ENCODE measurements at places on chromosomes 6 and 20.

- H3K27me3 ChIP-seq = peaks cover 23% of the 10 kb centered on the region
- H3K4me1 ChIP-seq = no peaks in the 10 kb centered on the region
- no peak for DNase-seq
- no peak overlapping the region for H3K4me3 ChIP-seq
Observed at GRCh38 chr6:71967436-71967835, 81.1 kb downstream of the RIMS1 start.

DNA sequence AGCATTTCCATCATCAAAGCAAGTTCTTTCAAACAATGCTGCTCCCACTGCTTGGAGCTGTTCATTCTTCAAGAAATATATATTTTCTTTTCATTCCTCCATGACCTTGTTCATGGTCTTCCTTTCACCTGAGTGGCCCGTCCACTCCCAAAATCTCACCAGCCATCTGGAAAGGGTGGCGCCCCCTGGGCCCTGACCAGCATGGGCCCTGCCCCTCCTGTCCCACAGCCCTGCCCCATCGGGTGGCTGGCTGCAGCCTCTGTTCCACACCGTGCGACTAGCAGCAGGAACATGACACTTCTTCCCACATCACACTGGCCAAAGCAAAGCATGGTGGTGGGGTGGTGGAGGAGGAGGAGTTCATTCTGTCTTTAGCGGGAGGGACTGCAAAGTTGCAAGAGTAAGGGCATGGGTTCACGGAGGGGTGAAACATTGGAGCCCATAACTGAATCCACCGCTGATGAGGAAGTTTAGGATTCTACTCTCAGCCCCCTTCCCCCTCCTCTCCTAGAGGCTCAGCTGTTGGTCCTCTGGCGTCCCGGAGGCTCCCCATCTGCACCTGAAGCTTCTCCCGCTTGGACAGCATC lies 195.2 kb upstream of the SLC24A3 start:
- H3K4me3 ChIP-seq = no peak overlapping the region
- no peaks in the 10 kb centered on the region for H3K4me1 ChIP-seq
- no peak for DNase-seq
- H3K36me3 ChIP-seq = no peaks in the 10 kb centered on the region

DNA sequence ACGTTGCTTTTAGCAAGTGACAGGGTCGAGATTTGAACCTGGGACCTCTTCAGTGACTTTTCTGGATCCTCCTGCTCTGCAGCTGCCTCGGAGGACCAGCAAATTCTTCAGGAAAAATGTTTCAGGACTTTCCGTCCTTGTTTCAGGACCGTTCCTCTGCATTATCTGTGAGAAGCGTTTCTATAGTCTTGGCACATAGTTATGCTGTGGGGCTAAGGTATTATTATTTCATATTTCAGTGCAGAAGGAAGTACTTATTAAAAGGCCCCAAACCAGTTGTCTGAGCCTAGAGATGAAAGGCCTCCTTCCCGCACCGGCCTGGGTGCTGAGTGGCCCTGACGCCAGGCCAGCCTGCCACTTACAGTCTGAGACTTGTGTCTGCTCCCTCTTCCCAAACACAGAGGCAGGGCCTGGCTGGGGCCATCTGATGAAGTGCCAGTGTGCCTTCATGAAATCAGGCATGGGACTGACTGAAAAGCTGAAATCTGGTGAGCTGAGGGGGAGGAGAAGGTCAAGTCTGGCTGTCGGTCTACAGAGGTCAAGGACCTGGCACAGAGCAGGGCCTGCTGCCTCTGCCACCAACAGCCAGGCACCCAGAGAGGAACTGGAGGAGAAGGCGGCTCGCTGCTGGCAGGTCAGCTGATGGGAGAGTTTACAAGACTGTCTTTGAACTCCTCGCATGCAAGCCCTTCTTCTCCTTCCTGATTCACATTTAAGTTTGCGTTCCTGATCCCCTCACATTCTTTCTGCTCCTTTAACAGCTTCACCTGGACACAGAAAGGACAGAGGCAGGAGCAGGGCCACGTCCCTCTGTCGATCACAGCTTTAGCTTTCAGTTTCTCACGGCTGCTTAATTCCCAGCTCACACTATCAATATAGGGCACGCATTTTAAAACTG lies 8.9 kb upstream of the QKI start:
- H3K27me3 ChIP-seq = no peaks in the 10 kb centered on the region
- no peak for DNase-seq
- peak overlapping the region; percentile 88 for H3K27ac ChIP-seq
- H3K4me3 ChIP-seq = peak overlapping the region; percentile 61
- H3K36me3 ChIP-seq = no peaks in the 10 kb centered on the region

DNA sequence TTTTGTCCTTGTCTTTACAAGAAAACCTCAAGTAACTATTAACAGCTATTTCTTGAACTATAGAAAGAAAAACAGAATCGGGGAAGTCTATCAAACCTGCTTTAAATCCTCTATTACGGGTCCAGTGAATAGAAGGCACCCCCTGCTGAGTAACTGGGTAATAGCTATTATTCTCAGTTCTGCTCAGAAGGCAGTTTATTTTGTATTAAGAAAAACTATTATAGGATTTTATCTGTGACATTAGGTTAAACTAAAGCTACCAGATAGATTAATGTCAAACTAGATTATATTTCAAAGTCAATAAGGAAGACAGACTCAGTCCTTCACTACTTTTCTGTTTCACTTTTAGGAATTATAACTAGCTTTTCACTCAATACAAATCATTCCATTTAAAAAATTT lies 93.7 kb downstream of the DST start:
- H3K27ac ChIP-seq = peak overlapping the region; percentile 67
- H3K36me3 ChIP-seq = peaks cover 3% of the 10 kb centered on the region
- H3K27me3 ChIP-seq = no peaks in the 10 kb centered on the region
- no peak for DNase-seq
- peaks cover 48% of the 10 kb centered on the region for H3K4me1 ChIP-seq

DNA sequence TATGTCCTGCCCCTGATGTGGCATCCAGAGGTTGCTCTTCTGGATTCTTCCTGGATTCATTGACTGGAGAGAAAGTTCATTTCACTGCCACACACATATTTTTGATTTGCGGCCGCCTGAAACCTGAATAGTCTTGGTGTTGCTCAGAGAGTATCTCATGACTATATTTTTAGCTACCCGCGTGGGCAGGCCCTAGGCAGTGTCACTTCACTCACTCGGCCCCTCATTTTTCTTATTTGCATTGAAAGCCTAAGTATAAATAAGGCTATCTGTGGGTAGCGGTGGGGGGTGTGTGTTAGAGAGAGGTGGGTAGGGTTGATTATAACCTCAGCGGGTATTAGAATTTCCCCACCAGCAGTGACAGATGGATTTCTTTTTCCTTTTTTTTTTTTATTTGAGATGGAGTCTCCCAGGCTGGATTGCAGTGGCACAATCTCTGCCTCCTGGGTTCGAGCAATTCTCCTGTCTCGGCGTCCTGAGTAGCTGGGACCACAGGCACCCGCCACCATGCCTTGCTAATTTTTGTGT lies 113.5 kb downstream of the JARID2 start:
- no peaks in the 10 kb centered on the region for H3K36me3 ChIP-seq
- H3K27ac ChIP-seq = peak overlapping the region; percentile 90
- no peak overlapping the region for H3K4me3 ChIP-seq
- H3K27me3 ChIP-seq = no peaks in the 10 kb centered on the region
- DNase-seq = no peak

DNA sequence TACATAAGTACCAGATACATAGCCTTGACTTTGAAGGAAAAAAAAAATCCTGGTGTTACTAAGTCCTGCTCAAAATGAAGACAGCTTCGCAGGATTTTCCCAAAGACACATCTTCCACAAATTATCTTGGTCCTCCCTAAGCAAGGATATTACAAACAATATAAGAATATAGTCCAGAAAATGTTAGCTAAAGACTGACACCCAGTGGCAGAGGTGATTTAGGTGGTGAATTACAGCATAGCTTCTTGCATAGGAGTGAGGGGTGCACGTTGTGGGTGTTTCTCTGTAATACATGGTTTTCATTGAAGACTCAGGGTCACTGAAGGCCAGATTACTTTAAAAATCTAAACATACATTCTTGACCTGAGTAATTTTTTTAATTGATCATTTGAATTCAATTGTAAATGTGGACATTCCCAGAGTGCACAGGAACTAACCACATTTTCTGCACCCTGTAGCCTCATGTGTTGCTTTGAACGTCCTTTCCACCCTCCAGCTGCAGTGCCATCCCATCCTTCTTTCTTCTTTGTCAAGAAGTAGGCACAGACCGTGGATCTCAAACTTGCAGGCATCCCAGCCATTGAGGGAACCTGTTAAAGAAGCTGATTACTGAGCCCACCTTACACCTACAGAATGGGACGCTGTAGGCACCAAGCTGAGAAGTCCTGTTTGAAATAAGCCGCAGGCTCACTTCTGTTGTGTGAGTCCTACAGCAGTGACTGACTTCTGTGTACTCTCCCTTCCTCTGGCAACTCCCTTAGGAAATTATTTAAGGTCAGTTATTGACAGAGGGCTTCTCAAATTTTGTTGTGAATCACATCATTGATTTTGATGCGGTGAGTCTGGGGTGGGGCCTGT lies 102.6 kb downstream of the PERP start:
- H3K36me3 ChIP-seq = no peaks in the 10 kb centered on the region
- H3K27ac ChIP-seq = no peak overlapping the region
- H3K4me1 ChIP-seq = no peaks in the 10 kb centered on the region
- peaks cover 1% of the 10 kb centered on the region for H3K27me3 ChIP-seq
- no peak for DNase-seq

DNA sequence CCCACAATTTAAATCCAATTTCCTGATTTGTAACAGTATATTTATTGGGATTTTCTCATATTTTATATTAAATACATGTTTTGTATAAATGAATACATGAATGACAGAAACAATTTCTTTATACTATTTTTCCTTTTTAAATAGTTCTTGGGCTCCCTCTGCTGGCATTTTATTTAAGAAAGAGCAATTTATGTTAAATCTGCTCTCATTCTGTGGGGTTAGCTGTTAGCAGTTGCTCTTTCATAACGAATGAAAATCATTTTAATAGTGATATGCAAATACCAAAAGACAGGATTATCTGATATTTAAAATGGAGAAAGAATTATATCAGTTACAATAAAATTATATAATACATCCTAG lies 118.3 kb downstream of the RALGAPA2 start:
- no peaks in the 10 kb centered on the region for H3K27me3 ChIP-seq
- H3K27ac ChIP-seq = no peak overlapping the region
- peaks cover 7% of the 10 kb centered on the region for H3K36me3 ChIP-seq

DNA sequence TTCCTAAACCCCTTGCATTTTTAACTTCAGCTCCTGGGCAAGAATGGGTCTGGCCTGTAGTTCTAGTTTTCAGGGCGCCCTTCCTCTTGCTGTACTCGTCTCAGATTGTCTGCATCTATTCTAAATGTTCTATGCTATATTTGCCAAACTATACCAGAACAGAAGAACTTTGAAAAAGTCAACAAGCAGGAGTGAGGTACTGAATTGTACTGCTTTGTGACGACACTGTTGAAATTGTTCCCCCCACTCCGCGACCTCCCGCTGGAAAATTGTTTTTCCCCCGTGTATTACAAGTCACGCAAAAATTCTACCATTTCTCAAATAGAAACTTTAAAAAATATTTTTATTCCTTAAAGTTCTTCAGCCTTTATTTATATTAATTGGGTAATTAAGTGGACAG lies 73.9 kb downstream of the CBFA2T2 start:
- peaks cover 3% of the 10 kb centered on the region for H3K36me3 ChIP-seq
- no peaks in the 10 kb centered on the region for H3K27me3 ChIP-seq
- no peak for DNase-seq
- peaks cover 35% of the 10 kb centered on the region for H3K4me1 ChIP-seq

GRCh38 chr20:52676283-52676995 lies 295.7 kb upstream of the TSHZ2 start:
- no peak overlapping the region for H3K4me3 ChIP-seq
- peaks cover 1% of the 10 kb centered on the region for H3K27me3 ChIP-seq
- H3K36me3 ChIP-seq = no peaks in the 10 kb centered on the region
- H3K4me1 ChIP-seq = no peaks in the 10 kb centered on the region
- no peak for DNase-seq

- no peak for DNase-seq
- no peak overlapping the region for H3K27ac ChIP-seq
- no peak overlapping the region for H3K4me3 ChIP-seq
- peaks cover 16% of the 10 kb centered on the region for H3K27me3 ChIP-seq
- H3K4me1 ChIP-seq = peaks cover 4% of the 10 kb centered on the region
Observed at GRCh38 chr6:169966312-169967181, 215.1 kb downstream of the ERMARD start.

DNA sequence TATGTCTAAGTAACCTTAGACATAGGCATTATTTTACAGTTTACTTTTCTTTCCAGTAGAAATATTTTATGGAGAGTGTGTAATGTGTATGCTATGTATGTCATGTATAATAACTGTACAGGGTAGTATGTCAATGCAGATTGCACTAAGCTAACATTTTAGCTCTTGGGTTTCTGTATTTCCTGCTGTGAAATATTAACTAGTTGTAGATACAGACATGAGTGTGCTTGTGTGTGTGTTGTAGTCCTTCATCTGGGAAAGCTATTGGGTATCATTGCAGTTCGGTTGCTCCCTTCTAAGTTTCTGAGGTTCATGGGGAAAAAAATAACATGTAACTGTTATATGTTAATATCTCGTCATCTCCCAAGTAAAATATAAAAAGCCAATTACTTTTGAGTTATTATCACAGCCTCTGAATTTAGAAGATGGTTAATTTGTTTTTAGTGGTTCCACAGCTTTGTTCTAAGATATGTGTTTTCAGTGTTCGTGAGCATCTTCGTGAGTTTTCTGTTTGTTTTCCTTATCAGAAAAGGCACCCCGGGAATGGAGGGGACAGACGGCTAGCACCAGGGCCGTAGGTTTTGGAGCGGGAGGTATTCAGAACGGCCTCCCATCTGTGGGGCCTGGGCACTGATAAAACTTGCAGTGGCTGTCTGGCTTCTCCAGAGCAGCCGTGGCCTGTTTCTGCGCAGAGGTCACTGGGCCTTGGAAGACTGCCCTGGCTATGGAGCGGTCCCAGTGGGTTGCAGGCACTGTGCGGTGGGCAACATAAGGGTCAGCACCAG lies 215.0 kb downstream of the ARID1B start:
- no peak for DNase-seq
- no peaks in the 10 kb centered on the region for H3K27me3 ChIP-seq
- peak overlapping the region; percentile 90 for H3K27ac ChIP-seq
- no peak overlapping the region for H3K4me3 ChIP-seq
- peaks cover 28% of the 10 kb centered on the region for H3K4me1 ChIP-seq

DNA sequence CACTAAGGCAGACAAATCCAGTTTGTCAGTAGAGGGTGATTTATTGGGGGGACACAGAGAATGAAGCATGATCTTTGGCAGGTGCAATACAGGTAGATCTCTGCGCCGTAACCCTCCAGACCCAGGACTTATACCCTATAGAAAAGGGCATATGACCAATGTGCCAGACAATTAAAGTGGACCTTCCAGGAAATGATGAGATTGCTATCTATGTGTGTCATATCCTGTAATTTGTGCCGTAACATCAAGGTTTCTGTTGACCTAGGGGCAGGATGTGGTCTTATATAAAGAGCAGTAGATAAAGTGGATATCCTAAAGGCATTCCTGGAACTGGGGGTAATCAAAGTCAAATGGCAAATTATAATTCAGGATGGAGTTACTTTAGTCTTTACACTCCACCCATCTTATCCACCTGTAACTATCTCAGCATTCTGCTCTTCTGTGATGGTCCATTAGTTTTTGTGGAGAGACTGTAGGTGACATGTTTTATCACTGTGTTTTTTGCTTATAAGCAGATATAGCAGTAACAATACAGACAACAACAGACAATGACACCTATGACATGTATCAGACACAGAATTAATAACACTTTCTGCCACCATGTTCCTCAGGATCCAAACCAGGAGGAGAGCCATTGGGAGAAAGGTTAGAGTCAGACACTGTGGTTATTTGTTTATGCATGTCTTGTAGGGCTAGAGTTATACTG lies 43.1 kb upstream of the ZNF337 start:
- H3K4me1 ChIP-seq = no peaks in the 10 kb centered on the region
- no peak overlapping the region for H3K27ac ChIP-seq
- no peaks in the 10 kb centered on the region for H3K36me3 ChIP-seq
- no peak overlapping the region for H3K4me3 ChIP-seq
- DNase-seq = no peak

Measured in chondrocyte (in vitro differentiated cells).